ENCODE measurements at places on chromosomes 3 and 15. TPM values are rescaled to one million over a fixed set of nuclear protein-coding genes. Genes with fewer than 3 reads are reported as not detected.

ANKRD34C gene
- not detected for polyA plus RNA-seq

LIPC gene
- 1.5 TPM for polyA plus RNA-seq

HACL1 gene
- 35.0 TPM for polyA plus RNA-seq

SLC35A5 gene
- polyA plus RNA-seq = 18.3 TPM

MYEF2 gene
- 1.2 TPM for polyA plus RNA-seq

NR2E3 gene
- polyA plus RNA-seq = not detected

ADAMTS9 gene
- polyA plus RNA-seq = not detected

HYAL1 gene
- polyA plus RNA-seq = 0.81 TPM

C3orf22 gene
- not detected for polyA plus RNA-seq

GASK1A gene
- polyA plus RNA-seq = not detected

UBA7 gene
- 40.7 TPM for polyA plus RNA-seq

FETUB gene
- polyA plus RNA-seq = not detected

REC114 gene
- not detected for polyA plus RNA-seq

CSPG4 gene
- polyA plus RNA-seq = not detected

TPRA1 gene
- 30.4 TPM for polyA plus RNA-seq

Measured in CD8-positive, alpha-beta memory T cell (primary cell).